ENCODE measurements at places on chromosomes 7 and 10.

GRCh38 chr10:5424751-5425150 lies 12.4 kb downstream of the NET1 start:
- no peak for DNase-seq

DNA sequence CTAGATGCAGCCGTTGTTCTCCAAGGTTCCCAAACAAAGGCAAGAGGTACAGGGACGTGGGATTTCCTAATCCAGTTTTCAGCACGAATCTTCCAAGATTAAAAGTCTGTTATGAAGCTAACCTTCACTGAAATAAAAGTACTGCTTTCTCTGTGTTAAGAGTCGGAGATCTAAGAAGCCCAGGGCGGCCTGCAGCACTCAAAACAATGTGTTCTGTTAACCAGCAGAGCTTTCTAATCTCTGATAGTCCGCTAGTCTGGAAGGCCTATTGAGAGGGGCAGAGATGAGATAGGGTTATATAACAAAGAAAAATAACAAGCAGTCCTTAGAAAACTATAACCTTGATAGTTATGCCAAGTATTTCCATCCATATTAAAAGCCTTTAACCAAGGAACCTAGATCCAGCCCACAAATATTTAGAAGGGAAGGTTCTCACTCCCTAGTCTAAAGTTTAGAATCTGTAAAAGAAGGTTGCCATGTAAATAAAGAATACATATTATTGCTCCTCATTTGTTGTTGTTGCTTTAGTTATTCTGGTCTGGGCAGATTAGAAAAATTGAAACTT lies 106.3 kb upstream of the SVIL start:
- no peak for DNase-seq

- DNase-seq: no peak
Measured at GRCh38 chr7:77403957-77404356, 12.2 kb downstream of the GSAP start.

GRCh38 chr10:75276069-75276872 lies 40.5 kb upstream of the COMTD1 start:
- no peak for DNase-seq

- no peak for DNase-seq
Measured at GRCh38 chr10:18664841-18665478, 5.7 kb downstream of the ARL5B start.

DNA sequence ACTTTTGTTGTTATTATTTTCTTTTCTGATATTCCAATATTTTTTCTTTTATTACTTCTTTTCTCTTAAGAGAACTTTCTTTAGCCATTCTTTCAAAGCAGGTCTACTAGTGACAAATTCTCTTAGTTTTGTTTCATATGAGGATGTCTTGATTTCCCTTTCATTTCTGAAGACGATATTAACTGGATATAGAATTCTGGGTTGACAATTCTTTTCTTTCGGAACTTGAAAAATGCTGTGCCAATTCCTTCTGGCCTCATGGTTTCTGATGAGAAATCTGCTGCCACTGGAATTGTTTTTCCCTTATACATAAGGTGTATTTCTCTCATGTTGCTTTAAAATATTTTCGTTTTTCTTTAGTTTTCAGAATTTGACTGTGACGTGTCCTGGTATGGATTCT lies 97.0 kb upstream of the KIF5B start:
- no peak for DNase-seq

GRCh38 chr7:34086064-34086463 lies 180.7 kb downstream of the BMPER start:
- DNase-seq: no peak

GRCh38 chr7:88280801-88281200 lies 25.9 kb downstream of the STEAP4 start:
- DNase-seq: no peak

- no peak for DNase-seq
Measured at GRCh38 chr10:114691442-114691941, 33.4 kb upstream of the ABLIM1 start.

All from iPS DF 19.7 (cell line).